ENCODE measurements at places on chromosomes 7 and 10.

- DNase-seq = peak; percentile 27
Observed at GRCh38 chr7:158957921-158958491, 101.6 kb downstream of the DYNC2I1 start.

DNA sequence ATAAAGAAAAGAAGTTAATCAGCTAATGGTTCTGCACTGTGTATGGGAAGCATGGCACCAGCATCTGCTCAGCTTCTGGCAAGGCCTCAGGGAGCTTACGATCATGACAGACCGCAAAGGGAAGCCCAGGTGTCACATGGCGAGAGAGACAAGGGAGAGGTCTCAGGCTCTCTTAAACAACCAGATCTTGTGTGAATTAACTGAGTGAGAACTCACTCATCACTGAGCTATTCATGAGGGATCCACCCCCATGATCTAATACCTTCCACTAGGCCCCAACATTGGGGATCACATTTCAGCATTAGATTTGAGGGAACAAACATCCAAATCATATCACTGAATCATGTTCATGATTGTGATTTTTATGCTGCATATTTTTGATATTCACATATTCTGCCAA lies 5.8 kb downstream of the USP54 start:
- no peak for DNase-seq

DNA sequence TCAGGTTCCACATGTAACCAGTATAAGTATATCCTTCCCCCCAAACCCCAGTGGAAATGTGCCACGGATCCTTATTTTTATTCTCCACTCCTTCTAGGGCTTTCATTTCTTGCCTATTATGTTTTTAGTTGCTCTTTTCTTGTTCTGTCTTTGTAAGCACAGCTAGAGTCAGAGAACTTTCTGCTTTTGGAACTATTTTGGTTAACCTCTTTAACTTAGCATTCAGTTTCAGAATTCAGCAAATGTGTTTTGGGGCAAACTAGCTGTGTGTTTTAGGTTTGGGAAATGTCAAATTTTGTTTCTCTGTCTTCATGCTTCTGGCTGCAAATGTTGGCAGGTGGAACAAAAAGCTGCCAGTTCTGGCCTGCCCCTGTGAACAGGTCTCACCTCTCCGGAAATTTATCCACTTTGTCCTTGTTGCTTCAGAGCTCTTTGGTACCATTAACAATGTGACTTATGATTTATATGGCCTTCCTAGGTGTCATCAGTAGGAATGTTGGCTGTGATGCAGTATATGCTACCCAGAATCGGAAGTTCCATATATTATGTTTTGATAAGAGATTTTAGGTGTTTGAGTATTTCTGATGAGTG lies 156.1 kb downstream of the ADK start:
- no peak for DNase-seq

- no peak for DNase-seq
Observed at GRCh38 chr10:36171953-36172940, 530.2 kb upstream of the FZD8 start.

DNA sequence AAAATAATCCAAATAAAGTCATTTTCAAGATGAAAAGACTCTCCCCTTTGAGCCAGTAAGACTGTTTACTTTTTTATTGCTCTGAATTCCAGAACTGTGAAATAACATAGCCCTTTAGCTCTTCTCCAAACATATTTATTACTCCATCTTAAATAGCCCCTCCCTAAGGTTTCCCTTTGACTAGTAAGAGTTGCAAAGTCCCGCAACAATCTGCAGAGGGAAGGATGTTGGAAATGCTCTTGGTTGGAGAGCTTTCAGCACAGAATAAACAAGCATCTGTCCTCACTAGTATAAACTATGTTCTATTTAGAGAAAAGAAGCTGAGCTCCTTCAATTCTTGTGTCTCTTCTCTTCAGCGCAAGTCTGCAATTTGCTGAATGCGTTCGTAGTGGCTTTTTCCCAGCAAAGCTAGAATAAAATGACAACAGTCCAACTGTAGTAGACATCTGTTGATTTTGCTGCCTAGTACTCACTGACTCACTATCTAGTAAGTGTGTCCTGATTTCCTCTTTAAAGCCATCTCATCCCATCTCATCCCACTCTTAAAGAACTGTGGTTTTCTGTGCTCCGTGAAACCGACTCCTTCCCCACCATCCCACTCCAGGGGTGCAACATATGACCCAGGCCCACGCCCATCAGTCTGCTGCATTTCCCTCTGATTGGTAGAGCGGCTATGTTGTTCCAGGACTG lies 104.0 kb downstream of the FAM107B start:
- no peak for DNase-seq

DNA sequence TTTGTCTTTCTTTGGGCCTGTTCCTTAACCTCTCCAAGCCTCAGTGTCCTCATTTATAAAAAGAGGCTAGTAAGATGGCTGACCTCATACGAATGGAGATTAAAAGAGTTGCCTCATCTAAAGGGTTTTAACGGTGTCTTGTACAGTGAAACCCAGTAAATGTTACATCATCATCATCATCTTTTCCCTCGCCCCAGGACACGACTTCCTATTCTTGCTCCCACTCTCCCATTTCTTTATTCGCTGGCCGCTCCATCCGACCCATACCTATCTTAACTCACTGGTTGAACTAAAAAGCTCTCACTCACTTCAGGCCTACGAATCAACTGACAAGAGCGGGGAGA lies 554 bp downstream of the FRA10AC1 start:
- DNase-seq = no peak

Data from activated CD4-positive, alpha-beta T cell treated with anti-CD3 and anti-CD28 coated beads for 24 hours (primary cell).